ENCODE measurements at places on chromosomes 5 and 9. TPM values are rescaled to one million over a fixed set of nuclear protein-coding genes. Genes with fewer than 3 reads are reported as not detected.

Gene CD72
- 0.49 TPM for total RNA-seq

Gene KCNMB1
- under 0.01 TPM for total RNA-seq

Gene INSL4
- total RNA-seq, result not detected

Gene CATSPER3
- total RNA-seq, result not detected

Gene CMBL
- 7.6 TPM for total RNA-seq

Gene ZNF79
- 11.1 TPM for total RNA-seq

Gene WDR31
- 2.7 TPM for total RNA-seq

Gene FASTKD3
- total RNA-seq, result 13.3 TPM

Gene ZNF346
- 26.6 TPM for total RNA-seq

Measured in temporal lobe (tissue), 4 donors.